ENCODE measurements at places on chromosomes 13 and 19. TPM values are rescaled to one million over a fixed set of nuclear protein-coding genes. Genes with fewer than 3 reads are reported as not detected.

The GRK1 gene
- total RNA-seq, result 0.45 TPM

DNA sequence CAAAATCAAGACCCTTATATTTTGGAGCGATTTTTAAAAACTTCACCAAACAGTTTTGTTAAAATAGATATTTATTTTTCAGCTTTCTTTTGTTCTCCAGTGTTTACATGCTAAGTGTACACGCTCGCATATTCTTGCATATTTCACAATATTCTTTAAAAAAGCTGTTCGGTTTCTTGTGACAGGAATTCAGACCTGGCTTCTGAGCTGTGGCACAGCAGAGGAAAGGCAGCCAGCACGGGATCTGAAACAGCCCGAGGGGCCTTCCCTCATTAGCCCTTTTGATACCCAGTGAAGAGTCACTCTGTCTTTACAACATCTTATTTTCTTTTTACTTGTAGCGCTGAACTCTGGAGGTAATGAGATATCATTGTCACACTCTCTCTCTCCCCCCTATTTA is 234.0 kb downstream of the B3GLCT start:
- DNase-seq, result no peak

- DNase-seq, result no peak
Observed at GRCh38 chr19:18440936-18441803, 3.2 kb upstream of the ISYNA1 start.

- no peak for DNase-seq
Observed at GRCh38 chr13:102970542-102970941, 95.7 kb downstream of the SLC10A2 start.

- no peak for DNase-seq
Observed at GRCh38 chr19:38394488-38394887, 6.0 kb downstream of the SPRED3 start.

GRCh38 chr13:59665732-59666131 is 498.0 kb downstream of the DIAPH3 start:
- no peak for DNase-seq

GRCh38 chr19:13962699-13963602 is 10.6 kb downstream of the DCAF15 start:
- peak; percentile 26 for DNase-seq

- DNase-seq, result no peak
Observed at GRCh38 chr13:64074971-64075474, 2659.4 kb upstream of the PCDH20 start.

DNA sequence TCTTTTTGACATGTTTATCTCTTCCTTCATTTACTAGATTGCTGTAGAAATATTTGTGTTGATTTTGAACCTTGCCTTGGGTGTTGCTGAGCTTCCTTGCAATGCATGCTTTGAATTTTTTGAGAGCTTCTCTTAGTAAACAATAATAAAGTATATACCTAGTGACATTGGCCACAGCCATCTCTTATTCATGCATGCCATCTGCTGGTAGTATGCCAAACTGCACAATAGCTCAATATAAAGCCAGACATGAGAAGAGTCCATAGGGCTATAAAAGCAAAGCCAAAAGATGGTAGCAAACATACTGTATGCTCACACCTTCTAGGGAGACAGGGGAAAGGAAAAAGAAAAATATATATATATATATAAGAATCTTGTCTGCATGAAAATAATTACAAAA is 18.9 kb upstream of the ZSCAN5A start:
- no peak for DNase-seq

DNA sequence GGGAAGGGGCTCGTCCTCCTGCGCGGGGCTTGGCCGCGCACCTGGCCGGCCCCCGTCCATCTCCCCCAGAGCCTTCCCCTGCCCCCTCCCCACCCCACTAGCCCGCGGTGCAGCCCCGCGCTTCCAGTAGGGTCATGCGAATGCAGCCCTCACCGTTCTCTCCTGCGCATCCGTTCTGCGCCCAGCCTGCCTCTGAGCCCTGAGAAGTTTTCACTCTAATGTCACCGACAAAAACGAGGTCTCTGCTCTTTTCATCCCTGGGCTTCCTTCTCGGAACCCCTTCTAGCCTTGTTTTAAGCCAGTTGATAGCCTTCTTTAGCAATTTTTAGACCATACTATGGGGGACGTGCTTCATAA is 97.4 kb downstream of the ATP8A2 start:
- DNase-seq, result peak; percentile 23

DNA sequence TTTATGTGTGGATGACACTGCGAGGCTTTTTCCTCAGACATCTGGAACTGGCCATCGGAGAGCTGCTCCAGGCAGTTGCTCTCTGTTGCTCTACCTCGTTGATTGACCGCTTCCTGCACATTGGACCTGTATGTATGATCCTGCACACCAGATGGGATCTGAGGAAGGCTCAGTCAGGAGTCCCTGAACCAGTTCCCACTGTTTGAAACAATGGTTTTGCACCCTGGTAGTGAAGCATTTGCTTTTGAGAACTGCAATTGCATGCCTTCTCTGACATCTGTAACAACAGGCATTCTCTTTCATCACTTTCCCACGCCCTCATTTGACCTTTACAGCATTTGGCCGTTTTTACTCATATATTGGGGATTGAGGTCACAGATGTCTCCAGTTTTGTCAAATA is 61.1 kb upstream of the NPAS1 start:
- no peak for DNase-seq
